ENCODE measurements at places on chromosomes 2 and 18. TPM values are rescaled to one million over a fixed set of nuclear protein-coding genes. Genes with fewer than 3 reads are reported as not detected.

DNA sequence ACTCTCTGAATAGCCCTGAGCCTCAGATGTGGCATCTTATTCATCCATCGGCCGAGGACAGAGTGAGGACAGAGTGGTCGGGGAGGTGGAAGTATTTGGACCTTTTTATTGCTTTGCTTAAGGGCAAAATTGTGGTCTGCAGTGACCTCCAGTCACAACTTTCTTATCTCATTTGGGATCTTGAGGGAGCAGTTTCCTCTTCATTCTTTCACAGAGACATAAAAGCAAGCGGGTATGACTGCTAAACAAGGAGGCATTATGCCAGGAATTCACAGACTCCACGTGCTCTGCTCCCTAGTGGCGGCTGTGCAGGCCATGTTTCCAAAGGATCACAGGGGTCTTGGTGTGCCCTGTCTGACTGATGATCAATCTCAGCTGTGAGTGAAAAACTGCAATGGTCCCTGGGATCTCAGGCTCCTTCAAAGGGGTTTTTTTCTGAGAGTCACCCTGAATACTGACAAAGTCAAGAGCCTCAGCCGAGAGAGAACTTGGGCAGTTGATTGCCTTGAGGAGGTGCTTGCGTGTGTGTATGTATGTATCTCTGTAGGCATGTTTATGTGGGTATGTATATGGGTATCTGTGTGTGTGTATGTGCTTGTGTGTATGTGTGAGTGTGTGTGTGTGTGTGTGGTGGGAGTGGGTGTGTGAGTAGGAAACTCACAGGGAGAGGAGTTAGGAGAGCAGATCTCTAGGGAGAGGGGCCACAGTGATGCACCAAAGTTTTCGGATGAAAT, 47.7 kb downstream of the RAPGEF4 start:
- no peak for DNase-seq

GRCh38 chr2:135782231-135782630, 40.6 kb downstream of the UBXN4 start:
- DNase-seq, result no peak

DNA sequence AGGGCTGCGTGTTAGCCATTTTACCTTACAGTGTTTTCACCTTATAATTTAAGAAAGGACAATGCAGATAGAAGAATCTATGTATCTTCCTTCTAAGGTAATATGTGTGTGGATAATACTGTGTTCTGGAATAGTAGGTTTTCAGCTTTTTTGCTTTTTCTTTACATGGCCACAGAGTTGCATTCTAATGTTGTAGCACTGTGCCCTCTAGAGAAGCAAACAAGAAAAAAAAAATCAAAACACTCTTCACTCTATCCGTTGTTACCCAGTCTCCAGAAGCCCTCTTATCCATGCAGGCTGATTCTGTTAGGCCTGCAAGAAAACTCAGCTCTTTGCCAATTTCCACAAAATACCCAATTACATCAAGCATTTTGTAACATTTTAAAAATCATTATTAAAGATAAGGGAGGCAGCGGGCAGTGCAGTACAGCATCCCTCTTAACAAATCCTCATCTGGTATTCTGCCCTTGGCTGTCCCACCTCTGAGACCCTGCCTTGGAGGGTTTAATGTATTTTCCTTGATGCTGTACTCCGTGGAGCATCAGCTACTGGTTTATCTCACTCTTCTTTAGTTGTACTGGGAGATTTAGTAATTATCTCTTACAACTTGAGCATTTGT, 41.8 kb downstream of the CDH7 start:
- DNase-seq, result no peak

- DNase-seq, result no peak
These were observed 144.6 kb downstream of the CABLES1 start for GRCh38 chr18:23279931-23280330.

RDH14 gene
- total RNA-seq, result 25.7 TPM

GAL3ST2 gene
- total RNA-seq, result 0.41 TPM

CGREF1 gene
- total RNA-seq, result 18.3 TPM

RAX gene
- not detected for total RNA-seq

SIGLEC15 gene
- total RNA-seq, result not detected

MAP3K19 gene
- total RNA-seq, result 0.41 TPM
